ENCODE measurements at places on chromosomes 13 and 19.

DNA sequence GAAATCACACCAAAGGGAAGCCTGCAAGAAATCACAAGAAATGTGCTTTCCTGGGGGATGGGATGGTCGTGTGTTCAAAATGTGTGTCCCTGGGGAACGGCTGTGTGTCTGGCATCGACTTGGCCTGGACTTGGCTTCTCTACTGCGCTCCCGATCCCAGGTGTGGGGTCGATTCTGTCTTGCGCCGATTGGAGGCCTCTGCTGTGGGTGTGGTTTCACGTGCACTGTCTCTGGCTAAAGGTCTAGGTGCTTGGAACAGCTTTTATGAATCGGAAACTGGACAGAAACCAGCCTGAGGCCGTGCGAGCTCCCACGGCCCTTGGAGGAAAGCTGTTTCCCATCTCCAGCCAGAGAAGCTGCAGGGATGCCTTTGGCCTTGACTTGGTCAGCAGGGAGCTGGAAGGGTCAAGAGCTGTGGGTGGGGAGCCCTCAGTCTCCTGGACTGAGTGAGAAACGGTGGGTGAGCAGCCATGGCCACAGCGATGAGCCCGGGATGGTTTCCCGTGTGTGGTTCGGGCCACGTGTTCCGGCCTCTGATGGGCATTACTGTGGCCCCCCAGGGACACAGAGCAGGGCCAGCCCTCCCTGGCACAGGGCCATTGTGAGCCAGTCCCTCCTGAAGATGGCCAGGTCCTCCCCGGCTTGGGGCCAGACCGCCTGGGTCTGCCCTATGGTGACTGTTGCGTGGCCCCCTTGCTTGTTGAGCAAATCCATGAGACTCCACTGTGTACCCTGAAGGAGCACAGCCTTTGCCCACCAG lies 29.7 kb downstream of the MCF2L start:
- DNase-seq, result no peak

GRCh38 chr13:99983499-99984401 lies 2.2 kb downstream of the ZIC2 start:
- DNase-seq, result no peak

DNA sequence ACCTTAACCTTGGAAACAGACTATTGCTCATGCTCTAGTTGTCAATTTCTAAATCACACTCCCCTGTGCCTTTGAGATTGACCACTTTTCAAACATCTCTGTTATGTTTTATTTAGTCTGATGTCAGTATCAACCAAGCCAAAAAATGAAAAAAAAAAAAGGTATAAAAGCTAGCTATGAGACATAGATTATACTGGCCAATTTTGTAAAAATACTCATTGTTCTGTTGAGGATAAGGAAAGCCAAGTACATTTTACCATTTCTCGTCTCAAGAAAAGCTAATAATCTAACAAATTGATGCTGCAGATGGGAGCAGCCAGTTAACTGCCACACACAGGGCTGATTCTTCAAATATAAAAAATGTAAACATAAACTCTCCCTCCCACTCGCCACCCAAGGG lies 572.6 kb upstream of the KLF12 start:
- no peak for DNase-seq

GRCh38 chr19:29260477-29261317 lies 47.7 kb upstream of the UQCRFS1 start:
- DNase-seq, result no peak

DNA sequence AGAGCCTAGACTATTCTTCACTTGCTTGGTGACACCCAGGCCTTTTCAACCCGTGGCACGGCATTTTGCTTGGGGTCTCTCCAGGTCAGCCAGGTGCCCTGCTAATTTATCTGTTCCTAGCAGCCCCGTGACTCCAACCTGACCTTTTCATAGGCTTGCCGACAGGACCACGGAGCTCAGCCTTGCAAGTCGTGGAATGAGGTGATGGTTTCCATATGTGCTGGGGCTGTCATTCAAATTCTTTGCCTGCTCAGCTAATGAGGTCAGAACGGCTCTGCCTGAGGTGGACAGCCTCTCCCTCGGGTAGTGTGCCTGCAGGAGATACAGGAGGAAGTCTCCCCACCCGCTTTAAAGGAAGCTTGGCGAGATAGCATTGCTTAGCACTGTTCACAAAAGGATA lies 61.0 kb downstream of the SHISA2 start:
- no peak for DNase-seq
